ENCODE measurements at places on chromosomes 11 and 22.

DNA sequence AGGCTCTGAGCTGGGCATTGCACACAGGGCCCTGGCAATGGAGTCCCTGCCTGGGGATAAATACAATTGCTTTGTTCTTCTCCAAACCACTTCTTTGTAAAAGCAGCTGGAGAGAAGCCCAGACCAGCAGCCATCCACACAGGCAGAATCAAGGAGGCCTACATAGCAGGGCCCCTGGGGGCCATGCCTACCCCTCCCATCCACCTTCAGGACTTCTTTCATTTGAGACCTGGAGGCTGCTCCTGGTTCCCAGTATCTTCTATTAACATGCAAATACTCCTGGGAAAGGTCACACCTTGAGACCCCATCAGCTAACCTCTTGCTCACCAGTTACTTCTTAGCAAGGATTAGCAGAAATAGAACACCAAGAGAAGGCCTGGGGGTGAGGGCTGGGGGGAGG, 511.1 kb downstream of the SOX6 start:
- DNase-seq, result no peak

GRCh38 chr11:93700830-93701229, 39.3 kb downstream of the CEP295 start:
- no peak for DNase-seq

GRCh38 chr22:34784056-34784455, 281.9 kb upstream of the ISX start:
- DNase-seq, result no peak

DNA sequence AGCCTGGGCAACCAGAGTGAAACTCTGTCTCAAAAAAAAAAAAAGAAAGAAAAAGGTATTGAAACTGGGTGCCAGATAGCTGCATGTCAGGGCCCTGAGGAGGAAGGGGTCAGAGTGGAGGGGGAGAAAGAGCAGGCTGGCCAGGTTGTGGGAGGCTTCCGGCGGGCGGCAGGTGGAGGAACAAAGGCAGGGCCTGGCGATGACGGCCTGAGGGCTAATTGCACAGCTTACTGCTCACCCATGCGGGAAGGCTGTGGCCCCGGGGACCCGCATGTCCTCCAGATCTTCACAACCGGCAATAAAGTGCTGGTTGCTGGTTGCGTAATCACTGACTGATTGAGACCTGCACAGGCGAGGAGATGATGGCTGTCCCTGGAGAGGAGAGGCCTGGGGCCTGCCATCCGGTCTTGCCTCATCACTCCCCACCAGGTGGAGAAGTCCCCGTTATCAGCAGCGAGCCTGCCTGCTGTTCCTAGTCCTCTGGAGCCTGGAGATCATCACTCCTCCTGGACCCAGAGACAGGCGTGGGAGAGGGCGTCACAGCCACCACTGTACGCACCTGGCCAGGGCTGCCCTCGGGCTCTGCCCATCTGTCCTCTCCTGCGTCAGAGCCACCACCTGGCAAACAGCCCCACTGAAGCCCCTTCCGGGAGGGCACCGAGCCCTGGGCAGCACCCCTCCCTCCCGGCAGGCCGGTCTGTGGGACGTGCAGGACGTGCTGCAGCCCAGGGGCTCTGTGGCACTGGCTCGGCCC, 18.7 kb downstream of the H19 start:
- DNase-seq, result no peak

DNA sequence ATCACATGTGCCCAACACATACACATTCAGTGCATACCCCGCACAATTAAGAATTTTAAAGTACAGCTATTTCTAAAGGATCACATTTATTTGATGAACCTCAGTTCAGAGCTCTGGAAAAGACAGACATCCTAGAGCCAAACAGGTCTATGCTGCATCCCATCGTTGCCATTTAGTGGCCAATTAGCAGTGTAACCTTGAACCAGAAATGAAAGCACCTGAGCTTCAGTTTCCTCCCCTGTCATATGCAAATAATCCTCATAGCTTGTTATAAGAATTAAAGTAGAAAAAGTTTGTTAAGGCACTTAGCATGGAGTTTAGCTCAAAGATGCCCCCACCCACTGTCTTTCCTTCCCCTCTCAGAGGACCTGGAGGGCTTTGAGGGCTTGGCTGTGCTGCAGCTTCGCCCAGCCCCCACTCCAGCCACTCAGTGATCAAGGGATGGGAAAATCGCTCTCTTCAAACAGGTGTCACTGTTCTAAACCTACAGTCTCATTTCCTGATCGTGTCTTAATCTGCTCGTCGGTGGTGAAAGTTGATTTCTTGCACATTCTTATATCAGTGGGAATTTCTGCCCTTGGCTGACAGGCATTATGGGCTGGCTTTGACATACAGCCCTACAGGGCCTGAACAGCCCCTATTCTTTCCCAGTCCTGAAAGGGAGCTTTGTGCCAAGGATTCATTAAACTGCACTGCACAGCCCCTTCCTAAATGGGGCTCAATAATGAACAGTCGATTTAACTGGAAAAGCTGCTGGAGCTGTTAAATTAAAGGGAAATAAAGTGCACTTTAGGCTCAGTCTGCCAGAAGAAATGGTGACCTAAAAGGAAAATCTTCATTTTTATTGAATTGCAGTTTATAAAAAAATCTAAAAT, 23.3 kb upstream of the FAM181B start:
- DNase-seq, result no peak

- peak; percentile 41 for DNase-seq
These were observed at the start of gene SYCE3 for GRCh38 chr22:50562523-50563412. TSS of gene SYCE3 (minus strand) at chr22:50562919. CDS start at chr22:50556405, 6,514 bp downstream.

DNA sequence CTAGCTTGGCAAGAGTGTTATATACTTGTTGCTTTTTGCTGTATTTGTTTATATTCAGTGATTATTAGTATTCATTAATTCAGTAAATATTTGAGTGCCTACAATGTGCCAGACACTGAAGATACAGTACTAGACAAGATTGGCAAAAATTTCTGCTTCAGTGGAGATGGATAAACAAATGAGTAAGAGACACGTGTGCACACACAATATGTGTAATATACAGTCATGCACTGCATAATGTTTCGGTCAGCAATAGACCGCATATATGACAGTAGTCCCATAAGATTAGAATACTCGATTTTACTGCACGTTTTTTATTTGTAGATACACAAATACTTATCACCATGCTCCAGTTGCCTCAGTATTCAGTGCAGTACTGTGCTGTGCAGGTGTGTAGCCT, 104.9 kb upstream of the GAL start:
- DNase-seq, result no peak

DNA sequence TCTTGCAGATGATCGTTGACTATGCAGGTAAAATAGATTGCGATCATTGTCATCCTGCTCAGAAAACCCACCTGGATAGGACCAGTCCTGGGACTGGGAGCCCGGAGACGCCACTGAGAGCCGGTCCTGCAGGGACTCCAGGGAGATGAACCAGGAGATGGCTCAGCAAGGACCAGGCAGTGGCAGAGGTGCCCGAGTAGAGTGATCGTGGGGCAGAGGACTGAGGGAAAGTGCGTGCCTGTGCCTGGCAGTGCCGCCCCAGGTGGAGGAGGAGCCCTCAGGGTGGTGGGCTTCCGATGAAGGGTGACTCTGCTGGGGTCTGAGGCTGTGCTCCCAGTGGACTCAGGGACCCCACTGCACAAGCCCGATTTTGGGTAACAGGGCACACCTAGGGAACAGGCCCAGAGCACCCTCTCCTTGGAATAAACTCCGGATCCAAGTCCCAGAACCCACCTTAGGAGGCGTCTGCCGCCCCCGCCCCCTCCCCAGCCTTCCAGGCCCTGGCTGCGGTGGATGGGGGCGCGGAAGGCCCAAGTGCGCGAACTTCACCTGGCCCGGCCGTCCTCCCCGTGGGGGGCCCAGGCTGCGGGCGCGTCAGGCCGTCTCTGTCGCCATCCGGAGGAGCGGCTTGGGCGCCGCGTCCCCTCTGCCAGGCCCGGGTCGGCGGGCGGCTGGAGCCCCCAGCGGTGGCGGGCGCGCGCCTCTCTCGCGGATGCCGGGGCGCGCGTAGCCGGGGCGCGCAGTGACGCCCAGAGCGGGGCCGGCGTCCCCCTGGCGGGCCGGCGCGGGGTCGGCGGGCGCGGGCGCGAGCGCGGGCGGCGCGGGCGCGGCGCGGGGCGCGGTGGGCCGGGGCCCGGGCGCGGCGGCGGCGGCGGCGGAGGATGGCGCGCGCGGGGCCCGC, 1338.8 kb downstream of the BRD1 start:
- DNase-seq, result no peak

DNA sequence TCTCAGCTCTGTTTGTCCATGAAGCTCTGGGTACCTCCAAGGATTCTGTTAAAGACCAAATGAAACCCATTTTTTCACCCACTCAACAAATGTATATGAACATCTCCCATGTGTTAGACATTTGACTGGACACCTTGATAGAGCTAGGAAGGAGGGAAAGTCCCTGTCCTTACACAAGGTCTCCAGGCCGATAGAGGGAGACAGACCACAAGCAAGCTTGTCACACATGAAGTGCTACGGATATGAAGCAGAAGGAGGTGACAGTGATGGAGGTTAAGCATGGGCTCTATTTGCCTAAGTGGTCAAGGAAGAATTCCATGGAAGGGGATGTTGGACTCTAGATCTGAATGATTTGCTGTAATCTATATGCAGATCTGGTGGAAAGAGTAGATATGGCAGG, 138.5 kb downstream of the MYO18B start:
- no peak for DNase-seq

- no peak for DNase-seq
These were observed 38.2 kb downstream of the TRIOBP start for GRCh38 chr22:37734964-37735451.

- DNase-seq, result no peak
These were observed 34.8 kb upstream of the FZD4 start for GRCh38 chr11:86990031-86990430.

DNA sequence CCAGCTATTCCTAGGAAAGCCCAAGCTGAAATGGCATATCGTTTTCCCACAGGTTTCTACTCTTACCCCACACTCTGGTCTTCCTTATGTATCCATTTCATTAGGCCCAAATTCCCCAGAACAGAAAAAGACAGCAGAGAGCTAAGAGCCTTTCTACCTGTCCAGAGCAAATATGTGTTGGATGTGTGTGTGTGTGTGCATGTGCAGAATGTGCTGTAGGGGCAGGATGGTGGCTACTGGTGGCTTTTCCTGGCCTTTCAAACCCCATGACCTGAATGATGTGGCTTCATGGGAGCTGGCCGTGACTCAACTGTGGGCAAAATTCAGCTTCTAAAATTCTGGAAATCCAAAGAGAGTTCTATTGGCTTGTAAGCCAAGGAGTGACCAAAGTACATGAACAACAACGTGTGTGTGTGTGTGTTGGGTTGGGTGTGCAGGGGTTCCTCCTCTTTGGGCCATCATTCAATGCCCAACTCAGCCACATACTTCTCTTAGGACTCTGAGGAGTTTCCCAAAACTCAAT, 421.4 kb upstream of the CADM1 start:
- no peak for DNase-seq

- no peak for DNase-seq
These were observed 75.7 kb downstream of the SIK3 start for GRCh38 chr11:117022526-117022925.

GRCh38 chr22:24185501-24186351, 4.4 kb downstream of the SUSD2 start:
- no peak for DNase-seq

DNA sequence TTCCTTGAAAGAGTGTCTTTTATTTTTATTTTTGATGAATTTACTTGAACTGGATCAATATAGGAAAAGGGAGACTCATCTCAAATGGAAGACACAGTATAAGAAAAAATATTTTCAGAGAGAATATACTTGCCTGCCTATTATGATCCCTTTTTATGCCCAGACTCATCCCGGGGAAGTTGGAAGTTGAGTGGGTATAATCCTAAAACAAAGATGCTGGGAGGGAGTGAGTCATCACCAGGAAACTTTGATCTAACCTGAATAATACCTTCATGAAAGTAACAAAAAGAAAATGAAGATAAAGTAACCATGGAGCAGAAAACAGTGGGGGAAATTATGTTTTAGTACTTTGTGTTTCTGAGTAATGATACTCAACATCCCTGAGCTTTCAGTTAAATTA, 1514.0 kb downstream of the FAM181B start:
- DNase-seq, result no peak

DNA sequence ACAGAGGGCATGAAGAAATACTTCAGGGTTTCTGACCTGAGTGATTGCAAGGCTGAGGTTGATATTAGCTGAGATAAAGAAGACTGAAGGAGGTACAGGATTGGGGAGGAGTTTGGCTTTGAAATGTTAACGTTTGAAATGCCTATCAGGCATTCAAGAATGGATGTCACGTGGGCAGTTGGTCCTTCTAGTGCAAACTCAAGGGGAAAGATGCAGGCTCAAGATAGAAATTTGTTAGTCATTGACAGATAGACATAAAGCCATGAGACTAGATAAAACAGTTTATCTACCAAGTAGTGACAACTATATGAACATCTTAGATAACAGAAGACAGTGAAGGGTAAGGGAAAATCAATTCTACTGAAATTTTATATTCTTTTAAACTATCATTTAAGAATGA, 23.1 kb downstream of the TTC17 start:
- DNase-seq, result no peak

DNA sequence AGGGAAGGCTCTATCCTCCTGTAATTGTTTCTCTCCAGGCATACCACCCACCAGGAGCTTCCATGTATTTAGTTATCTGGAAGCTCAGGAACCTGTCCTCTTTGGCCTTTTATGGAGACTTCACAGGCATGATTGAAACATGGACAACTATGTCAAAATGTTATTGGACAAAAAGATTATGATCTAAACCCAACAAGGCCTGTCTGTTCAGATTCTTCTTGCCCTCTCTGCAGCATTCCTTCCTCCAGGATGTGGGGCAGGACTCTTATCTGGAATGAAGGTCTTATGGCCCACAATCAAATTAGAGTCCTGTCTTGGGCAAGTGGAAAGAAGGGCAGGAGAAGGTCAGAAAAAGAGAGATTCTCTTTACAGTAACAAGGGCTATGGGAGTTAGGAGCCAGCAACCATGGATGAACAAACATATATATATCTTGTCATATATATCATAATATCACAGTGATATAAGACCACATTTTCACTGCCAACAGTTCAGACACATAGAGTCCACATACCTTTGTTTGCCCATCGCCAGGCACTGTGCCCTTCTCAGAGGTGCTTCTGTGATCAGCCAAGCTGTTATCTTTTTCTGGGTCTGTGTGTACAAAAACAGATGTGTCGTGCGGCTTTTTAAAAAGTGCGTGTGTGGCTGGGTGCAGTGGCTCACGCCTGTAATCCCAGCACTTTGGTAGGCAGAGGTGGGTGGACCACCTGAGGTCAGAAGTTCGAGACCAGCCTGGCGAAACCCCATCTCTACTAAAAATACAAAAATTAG, 42.5 kb upstream of the SUSD2 start:
- DNase-seq, result no peak

GRCh38 chr11:117502015-117502778, 174.5 kb downstream of the CEP164 start:
- DNase-seq, result no peak

DNA sequence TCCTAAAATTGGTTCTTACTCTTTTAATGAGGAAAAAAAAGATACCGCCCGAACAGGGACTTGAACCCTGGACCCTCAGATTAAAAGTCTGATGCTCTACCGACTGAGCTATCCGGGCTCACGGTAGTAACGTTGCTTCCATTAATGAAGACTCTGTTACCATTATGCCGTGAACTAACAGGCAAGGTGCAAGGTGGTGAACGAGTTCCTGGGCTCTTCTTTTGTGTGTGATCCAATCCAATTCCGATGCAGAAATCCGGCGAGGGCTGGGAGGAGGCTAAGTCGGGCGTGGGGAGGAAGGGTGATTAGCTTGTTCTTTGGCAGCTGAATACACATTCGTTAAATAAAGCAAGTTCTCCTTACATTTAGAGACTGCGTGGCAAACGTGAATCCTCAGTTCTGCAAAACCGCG, 49.0 kb downstream of the OR4D9 start:
- DNase-seq, result peak; percentile 47

Measured in brain pericyte (primary cell).